ENCODE measurements at places on chromosomes 1 and 21.

GRCh38 chr1:56535939-56536338, 43.4 kb downstream of the PLPP3 start:
- no peak for DNase-seq

- no peak for DNase-seq
Measured at GRCh38 chr1:43049481-43049880, 90.8 kb upstream of the SLC2A1 start.

- DNase-seq: no peak
Measured at GRCh38 chr1:212696721-212697331, 2.8 kb downstream of the BATF3 start.

DNA sequence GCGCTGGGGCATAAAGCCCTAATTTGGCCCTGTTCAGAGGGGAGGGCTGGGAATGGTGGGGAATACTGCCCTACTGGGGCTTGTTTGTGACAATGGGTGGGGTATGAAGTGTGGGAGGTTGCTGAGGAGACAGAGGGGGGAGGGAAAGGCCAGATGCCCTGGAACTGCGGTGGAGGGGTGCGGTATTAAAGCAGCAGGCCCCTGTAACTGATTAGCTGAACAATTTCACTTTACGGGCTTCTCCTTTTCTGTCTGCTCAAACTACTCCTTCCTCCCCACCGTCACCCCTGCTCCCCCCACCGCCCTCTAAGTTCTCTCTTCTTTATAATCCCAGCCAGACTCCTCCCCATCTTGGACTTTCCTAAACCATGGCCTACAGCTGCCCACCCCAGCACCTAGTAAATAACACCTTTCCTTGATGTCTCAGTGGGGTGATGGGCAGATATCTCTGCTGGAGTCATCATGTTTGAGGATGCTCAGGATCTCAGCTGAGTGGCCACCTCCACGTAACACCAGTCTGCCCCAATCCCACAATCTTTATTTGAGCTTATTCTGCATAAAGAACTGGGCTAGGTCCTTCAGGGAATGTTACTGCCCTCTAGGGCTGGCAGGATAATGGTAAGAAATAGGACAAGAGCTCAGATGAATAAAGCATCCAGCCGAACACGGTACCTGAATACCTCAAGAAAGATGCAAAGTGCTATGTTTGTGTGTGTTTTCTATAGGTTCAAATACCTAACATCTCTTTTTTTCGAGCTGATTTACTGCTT, 33.5 kb downstream of the XCL1 start:
- DNase-seq: no peak

GRCh38 chr21:30193201-30193600, 22.7 kb downstream of the CLDN8 start:
- DNase-seq: no peak

GRCh38 chr1:17674726-17675500, 80.2 kb upstream of the ACTL8 start:
- DNase-seq: no peak

- DNase-seq: no peak
Measured at GRCh38 chr1:231279081-231279480, 38.1 kb downstream of the GNPAT start.

GRCh38 chr21:32705139-32705538, 22.7 kb downstream of the SYNJ1 start:
- DNase-seq: no peak

- no peak for DNase-seq
Measured at GRCh38 chr1:167465018-167465417, 53.3 kb downstream of the CD247 start.
